Stimulated activated CD4-positive, alpha-beta T cell treated with anti-CD3 and anti-CD28 coated beads, Interleukin-4, amount 100 ng/mL, for 24 hours (primary cell): ENCODE measurements at places on chromosomes 1 and 21.
A peak's percentile ranks its signal among the peaks of the same experiment; 100 is the strongest.

DNA sequence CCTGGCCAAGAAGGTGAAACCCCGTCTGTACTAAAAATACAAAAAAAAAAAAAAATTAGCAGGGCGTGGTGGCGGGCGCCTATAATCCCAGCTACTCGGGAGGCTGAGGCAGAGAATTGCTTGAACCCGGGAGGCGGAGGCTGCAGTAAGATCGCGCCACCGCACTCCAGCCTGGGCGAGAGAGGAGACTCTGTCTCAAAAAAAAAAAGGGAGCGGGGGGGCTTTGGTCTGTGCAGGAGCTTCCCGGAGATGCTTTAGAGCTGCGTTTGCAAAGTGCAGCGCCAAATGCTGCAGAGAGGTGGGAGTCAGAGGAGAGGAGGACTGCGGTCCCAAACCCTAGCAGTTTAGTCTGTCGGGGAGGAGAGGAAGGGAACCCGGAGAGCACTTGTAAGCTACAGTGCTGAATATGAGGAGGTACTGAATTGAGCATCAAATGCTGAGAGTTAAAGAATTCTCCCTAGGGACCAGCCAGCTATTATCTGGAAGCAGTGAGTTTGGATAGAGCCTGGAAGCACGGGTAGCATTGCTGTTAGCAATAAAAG is 569 bp downstream of the FALEC start:
- peak; percentile 8 for DNase-seq

DNA sequence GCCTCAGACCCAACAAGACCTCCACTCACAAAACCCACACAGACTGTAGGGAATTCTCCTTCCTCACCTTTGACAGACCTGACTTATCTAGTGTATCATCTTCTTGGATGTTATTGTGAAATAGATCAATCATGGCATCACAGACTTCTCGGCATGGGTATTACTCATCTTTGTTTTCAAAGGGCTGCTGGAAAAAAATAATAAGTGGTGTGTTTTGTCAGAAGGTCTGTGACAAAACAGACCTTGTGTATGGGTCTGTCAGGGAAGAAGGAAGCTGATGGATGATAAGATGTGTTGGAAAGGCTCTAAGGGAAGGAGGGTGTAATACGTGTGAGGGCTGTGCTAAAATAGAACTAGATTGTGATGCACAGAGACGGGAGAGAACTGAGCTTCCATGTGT is 13.9 kb upstream of the S100A7 start:
- DNase-seq, result no peak

- DNase-seq, result no peak
Measured at GRCh38 chr1:23133587-23133986, 35.1 kb downstream of the LUZP1 start.

DNA sequence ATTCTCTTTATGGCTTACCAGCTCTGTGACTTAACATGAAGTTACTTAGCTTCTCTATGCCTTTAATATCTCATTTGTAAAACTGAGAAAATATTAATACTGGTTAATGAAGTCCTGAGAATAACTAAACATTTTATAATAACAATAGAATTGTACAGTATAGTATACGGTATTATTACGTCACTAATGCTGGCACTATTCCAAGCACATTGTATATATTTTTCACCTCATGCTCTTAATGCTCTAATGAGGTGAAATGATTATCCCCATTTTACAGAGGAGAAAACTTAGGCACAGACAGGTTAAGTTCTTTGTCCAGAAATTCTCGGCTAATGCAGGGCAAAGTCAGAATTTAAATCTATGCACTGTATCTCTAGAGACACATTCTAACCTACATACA is 856 bp downstream of the OR6K3 start:
- no peak for DNase-seq

DNA sequence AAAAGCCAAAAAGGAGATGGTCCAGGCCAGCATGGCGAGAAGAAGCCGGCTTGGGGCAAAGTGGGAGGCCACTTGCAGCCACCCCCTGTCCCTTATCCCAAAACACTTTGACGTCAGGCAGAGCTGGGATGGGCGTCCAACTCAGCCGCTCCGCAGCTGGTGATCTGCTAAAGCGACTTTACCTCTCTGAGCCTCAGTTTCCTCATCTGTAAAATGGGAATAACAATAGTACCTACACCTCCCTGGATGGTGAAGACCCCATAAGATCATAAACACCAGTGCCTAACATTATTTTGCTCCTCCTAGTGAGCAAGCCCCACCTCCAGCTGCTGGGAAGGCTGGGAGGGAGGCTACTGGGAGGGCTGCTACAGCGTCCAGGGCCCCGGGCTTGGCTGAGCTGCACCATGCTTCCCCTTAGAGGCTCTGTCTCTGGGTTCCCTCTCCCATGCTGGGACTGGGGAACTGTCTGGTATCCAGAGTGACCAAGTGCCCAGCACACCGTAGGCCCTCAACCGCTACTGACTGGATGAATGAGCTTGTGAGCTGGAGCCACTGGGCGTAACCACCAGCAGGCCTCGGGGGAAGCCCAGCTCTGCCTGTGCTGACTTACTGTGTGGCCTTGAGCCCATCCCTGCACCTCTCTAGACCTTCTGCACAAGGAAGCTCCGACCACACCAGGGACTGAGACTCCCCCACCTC is 18.3 kb downstream of the IFFO2 start:
- DNase-seq, result no peak

- no peak for DNase-seq
Measured at GRCh38 chr1:213300433-213300832, 249.4 kb downstream of the RPS6KC1 start.

DNA sequence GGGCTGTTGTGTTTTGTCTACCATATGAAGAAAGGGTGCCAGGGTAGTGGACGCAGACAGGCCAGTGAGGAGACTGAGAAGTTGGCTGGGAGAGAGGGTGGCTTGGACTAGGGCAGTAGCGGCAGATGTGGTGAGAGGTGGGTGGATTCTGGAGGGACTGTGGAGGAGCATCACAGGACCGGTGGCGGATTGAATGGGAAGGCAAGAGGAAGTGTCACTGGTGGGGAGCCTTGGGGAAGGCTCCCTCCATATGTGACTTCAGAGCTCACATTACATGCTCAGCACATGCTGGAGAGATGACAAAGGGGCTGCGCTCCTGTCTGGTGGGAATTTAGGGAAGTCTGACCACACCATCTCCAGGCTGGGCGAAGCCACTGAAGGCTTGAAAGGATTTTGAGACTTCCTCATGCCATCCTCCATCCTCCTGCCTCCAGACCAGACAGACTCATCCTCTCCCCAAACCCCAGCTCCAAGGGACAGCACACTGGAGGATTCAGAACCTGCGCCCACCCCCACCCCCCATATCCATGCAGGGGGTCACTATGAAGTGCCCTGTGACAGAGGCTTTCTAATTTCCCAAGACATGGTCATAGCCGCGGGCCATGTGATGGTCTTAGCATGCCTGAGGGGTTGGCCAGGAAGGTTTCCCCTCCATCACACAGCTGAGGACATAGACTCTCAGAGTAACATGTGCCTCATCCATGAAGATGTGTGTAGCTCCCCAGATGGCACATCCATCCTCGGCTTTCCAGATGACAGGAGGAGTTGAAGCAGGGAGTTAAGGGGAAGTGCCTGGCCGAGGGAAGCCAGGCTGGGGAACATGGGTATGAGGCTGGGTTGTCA is 138.8 kb upstream of the WNT4 start:
- no peak for DNase-seq

DNA sequence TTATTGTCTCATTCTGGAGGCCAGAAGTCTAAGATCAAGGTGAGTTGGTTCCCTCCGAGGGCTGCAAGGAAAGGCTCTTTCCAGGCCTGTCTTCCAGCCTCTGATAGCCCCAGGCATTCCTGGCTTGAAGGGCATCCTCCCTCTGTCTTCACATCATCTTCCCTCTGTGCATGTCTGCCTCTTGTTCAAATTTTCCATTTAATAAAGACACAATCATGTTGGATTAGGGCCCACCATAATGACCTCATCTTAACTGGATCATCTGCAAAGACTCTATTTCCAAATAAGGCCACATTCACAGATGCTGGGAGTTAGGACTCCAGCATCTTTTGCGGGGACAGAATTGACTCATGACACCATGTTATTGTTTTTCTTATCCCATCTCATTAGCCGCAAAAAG is 24.5 kb downstream of the HUNK start:
- no peak for DNase-seq

DNA sequence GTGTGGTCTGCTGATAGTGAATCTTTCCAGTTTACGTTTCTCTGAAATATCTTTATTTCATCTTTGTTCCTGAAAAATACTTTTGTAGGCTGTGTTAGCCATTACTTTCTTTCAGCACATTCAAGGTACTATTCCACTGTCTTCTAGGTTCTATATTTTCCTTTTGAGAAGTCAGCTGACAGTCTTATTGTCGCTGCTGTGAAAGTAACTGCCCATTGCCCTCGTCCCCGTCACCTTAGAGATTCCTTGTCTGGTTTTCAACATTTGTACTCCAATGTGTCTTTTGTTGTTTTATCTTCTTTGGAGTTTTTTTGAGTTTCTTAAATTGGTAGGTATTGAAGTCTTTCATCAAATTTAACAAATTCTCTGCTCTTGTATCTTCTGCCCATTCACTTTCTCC is 19.8 kb upstream of the MX2 start:
- no peak for DNase-seq

- DNase-seq, result peak; percentile 48
Measured at GRCh38 chr1:87331365-87332241, 2.9 kb downstream of the LMO4 start.

DNA sequence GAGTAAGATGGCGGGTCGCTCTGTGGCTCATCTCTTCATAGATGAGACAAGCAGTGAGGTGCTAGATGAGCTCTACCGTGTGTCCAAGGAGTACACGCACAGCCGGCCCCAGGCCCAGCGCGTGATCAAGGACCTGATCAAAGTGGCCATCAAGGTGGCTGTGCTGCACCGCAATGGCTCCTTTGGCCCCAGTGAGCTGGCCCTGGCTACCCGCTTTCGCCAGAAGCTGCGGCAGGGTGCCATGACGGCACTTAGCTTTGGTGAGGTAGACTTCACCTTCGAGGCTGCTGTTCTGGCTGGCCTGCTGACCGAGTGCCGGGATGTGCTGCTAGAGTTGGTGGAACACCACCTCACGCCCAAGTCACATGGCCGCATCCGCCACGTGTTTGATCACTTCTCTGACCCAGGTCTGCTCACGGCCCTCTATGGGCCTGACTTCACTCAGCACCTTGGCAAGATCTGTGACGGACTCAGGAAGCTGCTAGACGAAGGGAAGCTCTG is 2.4 kb downstream of the TNFAIP8L2 start:
- no peak for DNase-seq

GRCh38 chr21:34994766-34995631 is 54.1 kb downstream of the RUNX1 start:
- no peak for DNase-seq

- DNase-seq, result no peak
Measured at GRCh38 chr1:182719553-182719952, 35.2 kb upstream of the RGS8 start.

DNA sequence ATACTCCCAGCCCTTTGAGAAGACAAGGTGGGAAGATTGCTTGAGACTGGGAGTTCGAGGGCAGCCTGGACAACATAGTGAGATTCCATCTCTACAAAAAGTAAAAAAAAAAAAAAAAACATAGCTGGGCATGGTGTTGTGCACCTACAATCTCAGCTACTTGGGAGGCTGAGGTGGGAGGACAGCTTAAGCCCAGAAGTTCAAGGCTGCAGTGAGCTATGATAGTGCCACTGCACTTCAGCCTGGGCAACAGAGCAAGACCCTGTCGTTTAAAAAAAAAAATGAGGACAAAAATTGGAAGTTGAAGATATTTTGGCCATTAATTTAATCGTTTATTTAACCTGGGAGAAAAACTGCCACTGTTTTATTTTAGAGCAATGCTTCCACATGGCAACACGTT is 1.1 kb downstream of the URB1 start:
- no peak for DNase-seq

- no peak for DNase-seq
Measured at GRCh38 chr1:4676253-4676652, 21.8 kb downstream of the AJAP1 start.

DNA sequence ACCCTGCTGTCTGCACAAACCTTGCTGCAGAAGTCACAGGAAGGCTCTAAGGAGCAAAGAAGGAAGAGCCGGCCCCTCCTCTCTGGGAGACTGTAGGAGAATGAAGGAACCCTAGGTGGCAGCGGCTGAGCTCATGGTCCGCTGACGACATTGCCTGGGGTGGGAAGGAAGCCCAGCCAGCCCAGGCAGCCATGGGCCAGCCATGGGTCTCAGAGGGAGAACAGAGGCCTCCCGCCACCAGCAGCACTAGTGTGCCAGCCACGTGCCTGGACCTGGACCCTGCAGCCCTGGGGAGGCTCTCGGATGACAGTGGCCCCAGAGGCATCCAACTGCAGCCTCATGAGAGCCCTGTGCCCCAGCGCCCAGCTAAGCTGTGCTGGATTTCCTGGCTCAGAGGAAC is 49.2 kb upstream of the POFUT2 start:
- no peak for DNase-seq

DNA sequence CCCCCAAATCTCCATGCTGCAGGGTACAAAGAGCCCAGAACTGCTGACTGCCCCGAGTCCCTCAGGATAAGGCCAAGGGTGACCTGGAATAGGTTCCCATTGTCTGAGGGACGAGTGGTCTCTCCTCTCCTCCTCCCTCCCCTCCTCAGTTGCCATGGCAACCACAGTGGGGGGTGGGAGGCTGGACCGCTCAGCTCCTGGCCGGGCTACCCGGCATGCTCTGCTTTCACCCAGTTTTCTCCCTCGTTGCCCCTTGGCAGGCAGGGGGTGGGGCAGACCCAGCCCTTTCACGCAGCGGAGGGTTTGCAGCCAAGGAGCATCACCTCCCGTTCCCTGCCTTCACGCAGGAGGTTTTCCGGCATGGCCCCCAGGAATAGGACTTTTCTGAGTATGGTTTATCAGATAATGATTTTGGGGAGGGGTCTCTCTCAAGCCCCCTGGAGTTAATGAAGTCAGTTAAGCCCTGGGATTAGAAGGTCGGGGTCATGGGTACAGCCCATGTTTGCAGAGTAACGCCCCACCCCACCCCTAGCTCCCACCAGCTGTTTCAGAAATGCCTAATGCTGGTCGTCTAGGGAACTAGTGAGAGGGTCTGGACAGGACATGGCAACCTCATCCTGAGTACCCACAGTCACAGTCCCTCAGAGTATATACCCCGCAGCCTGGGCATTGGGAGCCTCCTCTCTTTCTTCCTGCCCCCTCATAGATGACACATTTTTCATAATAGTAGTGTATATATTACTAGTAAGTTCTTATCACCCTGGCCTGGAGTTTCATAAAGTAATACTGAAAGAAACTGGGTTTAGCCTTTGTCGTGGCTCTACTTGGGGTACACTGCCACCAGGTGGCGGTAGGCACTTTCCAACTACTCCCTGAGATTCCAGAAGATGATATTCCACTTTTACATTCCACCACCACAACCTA is 20.7 kb downstream of the C1QB start:
- DNase-seq, result peak; percentile 12

- DNase-seq, result no peak
Measured at GRCh38 chr1:175580841-175581240, 162.6 kb downstream of the TNR start.

DNA sequence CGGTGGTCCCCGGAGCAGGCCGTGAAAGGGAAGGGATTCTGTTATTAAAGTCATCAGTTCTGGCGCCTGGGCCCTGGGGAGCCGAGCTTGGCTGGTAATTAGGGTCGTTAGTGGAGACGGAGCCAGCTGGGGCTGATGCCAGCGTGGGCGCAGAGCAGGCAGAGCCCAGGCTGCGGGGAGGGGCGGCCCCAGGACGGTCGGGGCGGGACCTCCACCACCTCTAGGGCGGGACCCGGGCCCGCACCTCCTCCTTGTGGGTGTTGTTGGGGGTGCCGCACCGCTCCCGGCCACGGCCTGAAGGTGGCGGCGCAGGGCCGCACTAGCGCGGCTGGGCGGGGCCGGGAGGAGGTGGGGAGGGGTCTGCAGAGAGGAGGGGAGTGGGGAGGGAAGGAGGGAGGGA is 470.6 kb downstream of the PTPRU start:
- DNase-seq, result no peak
